ENCODE measurements at places on chromosomes 7 and 10.

DNA sequence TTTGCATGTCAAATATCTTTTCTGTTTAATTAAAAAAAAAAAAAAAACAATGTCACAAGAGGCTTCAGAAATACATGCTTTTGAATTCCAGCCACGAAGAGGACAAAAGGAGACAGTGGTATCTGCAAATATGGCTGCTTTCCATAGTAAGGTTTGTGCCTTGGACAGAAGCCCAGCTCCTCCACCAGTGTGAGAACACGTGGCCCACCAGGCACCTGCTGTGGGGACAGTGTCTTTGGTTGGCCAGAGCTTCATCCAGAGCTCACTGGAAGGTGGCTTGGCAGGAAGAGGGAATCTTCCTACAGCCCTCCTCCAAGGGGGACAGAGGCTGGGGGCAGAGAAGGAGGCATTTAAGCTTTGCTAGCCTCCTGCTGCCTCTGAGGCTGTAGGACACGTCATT lies 144.6 kb downstream of the GLCCI1 start:
- DNase-seq = no peak

DNA sequence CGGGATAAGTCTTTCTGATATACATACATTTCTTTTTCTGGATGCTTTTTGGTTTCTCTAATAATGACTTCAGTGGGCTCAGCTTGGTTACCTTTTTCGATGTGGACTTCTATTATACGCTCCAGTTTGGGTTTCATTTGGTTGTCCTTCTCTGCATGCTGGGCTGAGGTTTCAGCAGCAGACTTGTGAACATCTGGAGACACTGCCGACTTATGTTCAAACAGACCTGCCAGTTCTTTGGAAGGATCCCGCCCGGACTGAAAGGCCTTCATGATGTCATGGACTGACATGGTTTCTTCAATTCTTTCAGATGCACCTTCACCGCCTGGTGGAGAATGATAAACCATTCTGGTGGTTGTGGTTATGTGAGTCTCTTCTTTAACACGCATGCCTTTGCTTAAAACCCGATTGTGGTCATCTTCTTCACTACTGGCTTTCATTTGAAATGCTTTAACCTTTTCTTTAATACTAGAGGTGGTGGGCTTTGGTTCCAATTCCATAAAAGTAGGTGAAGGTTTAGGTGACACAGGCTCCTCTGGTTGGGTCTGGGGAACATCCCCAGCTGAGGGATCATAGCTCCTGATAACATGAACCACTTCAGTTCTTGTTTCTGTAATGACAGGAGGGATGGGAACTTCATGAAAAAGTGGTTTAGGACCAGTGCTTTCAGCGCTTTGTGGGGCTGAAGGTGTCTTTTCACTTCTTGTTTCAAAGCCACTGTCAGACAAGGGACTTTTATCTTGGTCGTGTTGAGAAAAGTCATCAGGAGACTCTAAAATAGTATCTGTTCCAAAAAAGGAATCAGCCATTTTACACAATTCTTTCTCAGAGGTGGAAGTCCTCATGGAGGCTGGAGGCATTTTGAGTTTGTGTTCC lies 167.7 kb upstream of the CCDC6 start:
- no peak for DNase-seq

DNA sequence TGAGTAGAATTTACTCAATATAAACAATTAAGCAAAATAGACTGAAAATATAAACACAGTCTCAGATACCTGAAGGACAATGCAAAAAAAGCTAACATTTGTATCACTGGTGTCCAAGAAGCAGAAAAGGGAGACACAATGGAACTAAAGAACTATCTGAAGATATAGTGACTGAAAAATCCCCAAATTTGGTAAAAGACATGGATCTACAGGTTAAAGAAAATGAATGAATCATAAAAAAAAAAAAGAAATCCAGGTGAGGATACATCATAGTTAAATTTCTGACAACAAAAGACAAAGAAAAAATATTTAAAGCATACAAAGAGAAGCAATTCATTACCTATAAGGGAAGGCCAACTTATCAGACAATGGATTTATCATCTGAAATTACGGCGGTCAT lies 114.7 kb upstream of the PPP1R3A start:
- no peak for DNase-seq

- no peak for DNase-seq
These were observed 558.9 kb downstream of the DNAJB6 start for GRCh38 chr7:157895520-157896375.

DNA sequence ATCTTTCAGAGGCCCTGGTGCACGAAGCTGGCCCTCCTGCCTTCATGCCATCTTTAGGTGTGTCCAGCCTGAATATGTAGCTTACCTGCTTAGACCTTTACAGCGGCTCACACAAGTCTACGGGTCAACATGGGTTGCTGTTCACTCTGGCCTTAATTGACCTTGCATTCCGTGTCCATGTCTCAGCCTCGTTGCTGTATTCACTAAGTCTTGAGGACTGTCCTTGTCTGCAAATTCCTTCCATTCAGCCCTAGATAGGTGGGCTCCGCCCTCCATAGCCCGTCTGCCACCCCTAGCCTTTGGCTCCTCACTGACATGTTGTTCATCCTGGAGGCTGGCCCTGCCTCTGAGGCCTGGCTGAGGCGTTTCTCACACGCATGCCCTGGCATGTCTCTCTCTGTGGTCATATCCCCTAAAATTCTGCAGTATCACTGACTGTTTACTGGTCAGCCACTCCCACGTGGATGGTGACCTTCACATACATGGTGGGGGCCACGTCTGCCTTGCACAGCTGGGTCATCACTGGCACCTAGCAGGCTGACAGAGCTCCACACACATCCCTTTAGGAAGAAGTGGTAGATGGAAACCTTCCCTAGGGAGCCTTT lies 394.1 kb upstream of the MKI67 start:
- no peak for DNase-seq

- peak; percentile 65 for DNase-seq
These were observed 112.3 kb downstream of the JCAD start for GRCh38 chr10:29946953-29947700.

DNA sequence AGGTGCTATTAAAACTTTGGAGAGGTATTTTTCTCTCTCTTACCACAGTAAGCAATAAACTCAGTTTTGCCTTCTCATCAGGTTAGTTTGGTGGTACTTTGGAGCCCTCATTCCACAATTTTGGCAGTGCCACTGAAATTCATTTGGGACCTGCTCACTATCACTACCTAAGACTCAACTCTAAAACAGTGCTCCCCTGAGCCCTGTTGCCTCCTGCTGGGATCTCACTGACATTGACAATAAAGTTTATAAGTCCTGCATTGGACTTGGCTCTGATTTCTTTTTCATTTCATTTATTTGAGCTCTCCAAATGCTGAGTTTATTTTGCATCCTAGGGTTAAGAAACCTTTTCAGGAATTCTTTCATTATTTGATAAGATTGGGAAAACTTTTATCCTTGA lies 130.8 kb upstream of the HPS1 start:
- DNase-seq = peak; percentile 21

- DNase-seq = no peak
These were observed 926.5 kb upstream of the GHITM start for GRCh38 chr10:83212632-83213334.

DNA sequence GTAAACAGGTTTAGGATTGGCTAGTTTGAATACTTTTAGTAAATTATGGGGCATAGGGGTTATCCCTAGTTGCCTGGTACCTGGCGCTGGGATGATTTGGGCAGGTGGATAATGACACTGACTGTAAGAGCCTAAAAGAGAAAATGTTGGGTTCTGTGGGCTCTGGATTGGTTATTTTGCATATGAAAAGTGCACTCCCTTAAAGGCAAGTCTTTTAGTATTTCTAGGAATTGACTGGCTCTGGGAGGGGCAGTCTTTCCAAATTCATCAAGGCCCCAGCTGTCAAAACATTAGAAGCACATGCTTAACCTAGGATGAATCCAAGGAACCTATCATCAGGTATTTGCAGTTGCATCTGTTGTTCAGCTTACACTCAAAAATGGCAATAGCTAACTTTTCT lies 454.6 kb upstream of the SORCS1 start:
- DNase-seq = no peak

DNA sequence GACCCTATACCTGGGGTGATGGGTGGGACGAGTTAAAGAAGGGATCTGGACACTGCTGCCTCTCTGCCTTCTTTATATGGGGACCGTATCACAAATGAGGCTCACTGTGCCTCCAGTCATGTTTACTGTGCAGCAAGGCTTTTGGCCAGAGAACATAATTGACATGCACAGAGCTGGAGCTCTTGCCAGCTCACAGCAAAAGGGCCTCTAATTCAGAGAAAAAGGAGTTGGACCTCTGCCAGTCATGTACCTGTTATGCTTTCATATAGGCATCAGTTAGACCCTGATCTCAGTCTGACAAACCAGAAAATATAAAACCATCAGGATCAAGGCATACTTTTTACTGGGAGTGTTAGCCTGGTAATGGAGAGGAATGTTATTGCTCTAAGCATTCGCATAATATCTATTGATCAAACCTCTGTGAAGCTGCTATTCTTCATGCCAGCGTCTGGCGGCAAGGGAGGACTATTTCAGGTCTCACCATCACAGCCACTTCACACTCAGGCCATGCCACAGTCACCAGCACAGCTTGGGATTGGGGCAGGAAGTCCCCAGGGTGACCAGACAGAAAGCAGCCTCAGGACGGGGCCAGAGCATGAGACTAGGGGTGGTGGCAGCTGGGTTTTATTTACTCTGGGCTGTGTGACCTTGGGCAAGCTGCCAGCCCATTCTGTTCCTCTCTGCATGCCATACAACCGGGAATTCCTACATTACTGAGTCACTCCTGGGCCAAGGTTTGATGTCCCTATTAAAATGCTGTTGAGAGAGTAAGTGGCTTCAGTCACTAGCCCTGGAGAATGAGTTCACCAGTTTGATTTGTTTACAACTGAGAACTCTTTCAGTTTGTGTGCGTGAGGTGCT lies 90.1 kb downstream of the NPSR1 start:
- DNase-seq = peak; percentile 94

- peak; percentile 34 for DNase-seq
These were observed 11.7 kb downstream of the ZYX start for GRCh38 chr7:143392875-143393266.

GRCh38 chr7:42115795-42116194 lies 121.2 kb downstream of the GLI3 start:
- DNase-seq = no peak
